ENCODE measurements at places on chromosomes 12 and 14. TPM values are rescaled to one million over a fixed set of nuclear protein-coding genes. Genes with fewer than 3 reads are reported as not detected.

Gene GSG1
- not detected for total RNA-seq

Gene MYH7
- total RNA-seq: 0.31 TPM

Gene FICD
- total RNA-seq: 5.3 TPM

Gene PNP
- total RNA-seq: 5.6 TPM

Gene SVOP
- total RNA-seq: 45.1 TPM

Gene ANKRD33
- not detected for total RNA-seq

Measured in parietal lobe (tissue), 2 donors.